NCI-H2081 (cell line): ENCODE measurements at places on chromosomes 1 and 21.

GRCh38 chr1:183609313-183609712 lies 19.1 kb upstream of the NCF2 start:
- no peak for DNase-seq

DNA sequence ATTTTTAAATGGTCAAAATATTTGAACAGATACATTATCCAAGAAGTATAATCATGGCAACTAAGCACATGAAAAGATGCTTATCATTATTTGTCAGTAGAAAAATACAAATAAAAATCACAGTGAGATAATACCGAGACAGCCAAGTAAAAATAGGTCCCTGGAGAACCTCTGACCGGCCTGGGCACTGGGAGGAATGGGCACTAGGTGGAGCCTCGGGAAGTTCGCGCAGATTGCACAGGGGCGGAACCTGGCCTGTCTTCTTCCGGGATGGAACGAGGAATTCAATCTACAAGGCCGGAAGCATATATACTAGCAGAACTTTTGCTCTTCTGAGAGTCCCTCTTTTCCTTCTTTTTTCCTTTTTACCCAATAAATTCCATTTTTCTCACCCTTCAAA lies 148.5 kb upstream of the CHRM3 start:
- DNase-seq, result no peak

GRCh38 chr1:10074059-10074851 lies 41.5 kb downstream of the UBE4B start:
- no peak for DNase-seq

- no peak for DNase-seq
Observed at GRCh38 chr1:53681351-53681976, 57.5 kb downstream of the GLIS1 start.
